ENCODE measurements at places on chromosomes 2 and 18.
A peak's percentile ranks its signal among the peaks of the same experiment; 100 is the strongest.

GRCh38 chr2:237219826-237220225 lies 134.1 kb downstream of the COPS8 start:
- no peak for DNase-seq

DNA sequence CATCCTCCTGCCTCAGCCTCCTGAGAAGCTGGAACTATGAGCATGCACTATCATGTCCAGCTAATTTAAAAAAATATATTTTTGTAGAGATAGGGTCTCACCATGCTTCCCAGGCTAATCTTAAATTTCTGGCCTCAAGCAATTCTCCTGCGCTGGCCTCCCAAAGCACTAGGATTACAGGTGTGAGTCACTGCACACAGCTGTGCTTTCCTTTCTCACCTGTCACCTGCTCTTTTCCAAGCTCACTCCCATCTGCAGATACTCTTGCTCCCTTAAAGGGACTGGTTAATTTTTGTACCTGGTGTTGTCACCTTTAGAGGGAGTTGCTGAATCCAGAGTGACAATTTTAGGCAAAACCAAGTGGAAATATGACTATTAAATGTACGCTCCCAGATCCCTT lies 178.2 kb downstream of the LOXHD1 start:
- DNase-seq = no peak

- no peak for DNase-seq
These were observed 389.2 kb downstream of the LRP1B start for GRCh38 chr2:141741652-141742051.

DNA sequence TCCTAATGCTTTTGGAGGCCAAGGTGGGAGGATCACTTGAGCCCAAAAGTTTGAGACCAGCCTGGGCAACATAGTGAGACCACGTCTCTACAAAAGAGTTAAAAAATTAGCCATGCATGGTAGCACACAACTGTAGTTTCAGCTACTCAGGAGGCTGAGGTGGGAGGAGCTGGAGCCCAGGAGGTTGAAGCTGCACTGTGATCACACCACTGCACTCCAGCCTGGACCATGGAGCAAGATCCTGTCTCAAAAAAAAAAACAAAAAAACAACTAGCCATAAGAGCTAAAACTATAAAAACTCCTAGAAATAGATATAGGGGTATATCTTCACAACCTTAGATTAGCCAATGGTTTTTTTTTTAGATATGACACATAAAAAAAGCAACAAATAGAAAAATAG lies 16.9 kb upstream of the COL6A3 start:
- DNase-seq = peak; percentile 30

DNA sequence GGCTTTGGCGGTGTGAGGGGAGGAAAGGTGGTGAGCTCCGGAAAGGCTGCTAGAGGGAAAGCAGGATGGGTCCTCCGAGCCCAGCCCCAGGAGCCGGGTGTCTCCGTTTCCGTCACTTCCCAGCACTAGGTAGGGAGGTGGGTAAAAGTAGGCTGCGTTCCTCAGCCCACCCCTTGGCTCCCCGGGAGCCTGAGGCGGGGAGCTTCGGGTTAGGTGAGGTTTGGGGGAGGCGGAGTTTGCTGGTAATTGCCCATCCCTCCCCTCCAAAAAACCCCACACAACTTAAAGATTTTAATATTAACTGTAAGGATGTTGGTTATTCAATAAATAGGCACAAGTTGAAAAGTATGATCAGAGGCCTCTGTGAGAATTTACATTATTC lies 552 bp upstream of the ATF2 start:
- DNase-seq = no peak

DNA sequence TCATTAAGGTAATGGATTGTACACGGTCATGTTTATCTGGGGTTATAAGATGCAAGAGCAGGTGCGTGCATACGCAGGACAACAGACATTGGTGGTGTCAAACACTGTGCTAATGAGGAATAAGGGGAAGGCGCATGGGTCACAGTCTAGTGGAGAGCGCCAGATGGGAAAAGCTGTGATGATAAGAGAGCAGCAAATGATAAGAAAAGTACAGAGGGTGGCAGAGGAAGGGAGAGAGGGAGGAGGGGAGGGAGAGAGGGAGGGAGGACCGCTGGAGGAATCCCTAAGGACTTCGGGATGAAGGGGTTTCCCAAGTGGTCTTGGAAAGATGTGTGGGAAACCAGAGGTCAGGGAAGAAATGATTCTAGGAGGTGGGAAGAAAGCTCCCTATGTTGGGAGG lies 2.9 kb downstream of the TNFRSF11A start:
- no peak for DNase-seq

DNA sequence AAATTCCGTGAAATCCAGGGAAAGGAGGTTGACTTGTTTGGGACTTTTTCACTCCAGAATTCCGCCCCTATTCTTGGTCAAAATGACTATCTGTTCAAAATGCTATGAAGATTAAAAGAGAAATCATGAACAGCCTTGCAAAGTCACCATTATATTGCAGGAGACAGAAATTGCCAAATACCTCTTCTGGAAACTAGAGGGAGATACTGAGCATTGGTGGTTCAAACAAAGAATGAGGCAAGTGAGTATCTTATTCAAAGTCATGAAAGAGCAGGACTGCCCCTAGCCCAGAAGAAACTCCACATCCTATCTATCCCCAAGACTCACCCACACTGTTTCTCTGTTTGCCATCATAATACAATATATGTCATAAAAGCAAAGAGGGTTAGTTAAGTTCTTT lies 862.3 kb upstream of the POU3F3 start:
- no peak for DNase-seq

DNA sequence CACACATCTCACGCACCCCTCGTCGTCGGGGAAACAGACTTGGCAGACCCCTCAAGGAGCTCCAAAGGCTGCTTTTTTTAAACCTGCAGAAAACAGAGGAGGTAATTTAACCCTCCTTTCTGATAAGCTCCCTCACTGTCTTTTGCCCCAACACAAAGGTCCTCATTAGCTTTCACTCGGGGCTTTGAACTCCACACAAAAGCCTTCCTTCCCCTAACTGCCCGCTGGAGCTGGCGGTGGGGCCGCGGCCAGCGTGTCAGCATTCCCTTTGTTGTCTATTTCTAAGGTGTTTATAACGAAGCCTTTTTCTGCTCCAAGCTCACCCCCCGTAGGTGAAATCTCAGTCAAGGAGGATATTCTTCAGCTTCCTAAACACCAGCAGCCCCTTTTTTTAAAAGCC lies 43.5 kb upstream of the ID2 start:
- DNase-seq = no peak

DNA sequence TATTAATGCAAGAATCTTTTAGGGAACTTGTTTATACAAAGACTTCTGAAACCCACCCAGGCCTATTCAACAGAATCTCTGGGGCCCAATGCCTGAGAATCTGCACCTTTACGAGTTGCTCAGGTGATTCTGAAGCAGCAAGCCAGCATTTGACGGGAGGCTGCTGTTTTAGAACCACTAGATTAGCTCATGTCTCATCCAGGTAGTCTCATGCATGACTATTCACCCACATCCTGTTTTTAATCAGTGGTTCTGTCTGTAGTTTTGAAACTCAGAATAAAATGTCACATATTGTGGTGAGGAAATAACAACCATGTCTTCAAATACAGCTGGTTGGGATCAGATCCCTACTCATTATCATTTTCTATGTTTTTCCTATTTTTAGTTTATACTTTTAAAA lies 39.5 kb downstream of the CYTIP start:
- DNase-seq = peak; percentile 87

GRCh38 chr2:98665677-98666076 lies 57.3 kb downstream of the UNC50 start:
- no peak for DNase-seq

DNA sequence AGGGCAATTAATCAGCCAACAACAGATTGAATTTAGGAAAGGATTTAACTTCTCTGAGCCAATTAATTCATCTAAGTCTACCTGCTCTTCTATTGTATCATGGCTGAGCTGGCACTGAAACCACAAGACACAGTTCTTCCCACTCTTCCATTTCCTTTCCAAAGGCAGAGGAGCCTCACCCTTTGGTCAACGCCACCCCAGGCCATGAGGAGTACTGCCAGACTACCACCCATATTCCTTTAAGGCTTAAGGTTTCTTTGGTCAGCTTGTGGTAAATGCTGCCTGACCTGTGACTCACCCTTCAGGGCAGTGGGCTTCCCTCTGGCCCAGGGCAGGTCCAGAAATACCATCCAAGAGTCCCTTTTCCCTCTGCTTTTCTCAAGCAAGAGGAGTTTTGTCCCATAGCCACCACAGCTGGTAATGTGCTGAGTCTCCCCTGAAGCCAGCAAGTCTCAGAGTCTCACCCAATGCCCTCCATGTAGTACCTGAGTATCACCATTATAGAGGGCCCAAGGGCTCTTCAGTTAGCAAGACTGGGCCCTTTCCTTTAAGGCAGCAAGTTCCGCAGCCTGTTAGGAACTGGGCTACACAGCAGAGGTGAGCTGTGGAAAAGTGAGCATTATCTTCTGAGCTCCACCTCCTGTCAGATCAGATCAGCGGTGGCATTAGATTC lies 900.5 kb upstream of the CRIM1 start:
- DNase-seq = no peak

- DNase-seq = no peak
These were observed 148.3 kb downstream of the MBD2 start for GRCh38 chr18:54076166-54076565.

DNA sequence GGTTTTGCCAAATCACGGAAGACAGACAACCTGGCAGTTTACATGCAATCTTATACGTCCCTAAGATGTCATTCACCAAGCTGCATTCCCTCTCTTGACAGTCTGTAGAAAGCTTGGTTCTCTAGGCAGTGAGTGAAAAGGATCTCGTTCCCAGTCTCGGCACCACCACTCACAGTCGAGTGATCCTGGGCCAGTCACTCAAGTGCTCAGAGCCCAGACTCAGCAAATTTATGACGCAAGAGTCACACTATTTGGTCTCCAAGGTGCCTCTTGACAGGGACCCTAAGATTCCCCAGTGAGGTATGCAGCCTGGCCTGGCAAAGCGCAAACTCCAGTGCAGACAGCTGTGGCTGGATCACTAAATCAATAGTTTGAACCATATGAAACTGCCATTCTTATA lies 77.9 kb downstream of the EIPR1 start:
- DNase-seq = no peak

DNA sequence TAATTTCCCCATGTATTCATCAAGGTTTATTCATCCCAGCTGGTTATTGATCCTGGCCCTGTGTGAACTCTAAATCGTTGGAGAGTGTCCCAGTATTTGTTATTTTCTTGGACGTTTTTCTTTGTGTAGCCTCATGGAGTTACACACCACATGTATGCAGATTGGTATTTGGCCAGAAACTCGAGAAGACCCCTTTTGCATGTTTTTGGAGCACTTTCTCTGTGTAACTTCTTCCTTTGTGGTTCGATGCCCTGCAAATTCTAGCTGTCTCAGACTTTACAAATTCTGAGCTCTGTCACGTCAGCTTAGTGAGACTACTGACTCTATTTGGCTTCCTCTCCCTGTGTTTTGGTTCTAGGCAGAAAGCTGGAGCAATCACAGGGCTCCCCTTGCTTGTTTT lies 198.7 kb downstream of the MCFD2 start:
- DNase-seq = no peak

DNA sequence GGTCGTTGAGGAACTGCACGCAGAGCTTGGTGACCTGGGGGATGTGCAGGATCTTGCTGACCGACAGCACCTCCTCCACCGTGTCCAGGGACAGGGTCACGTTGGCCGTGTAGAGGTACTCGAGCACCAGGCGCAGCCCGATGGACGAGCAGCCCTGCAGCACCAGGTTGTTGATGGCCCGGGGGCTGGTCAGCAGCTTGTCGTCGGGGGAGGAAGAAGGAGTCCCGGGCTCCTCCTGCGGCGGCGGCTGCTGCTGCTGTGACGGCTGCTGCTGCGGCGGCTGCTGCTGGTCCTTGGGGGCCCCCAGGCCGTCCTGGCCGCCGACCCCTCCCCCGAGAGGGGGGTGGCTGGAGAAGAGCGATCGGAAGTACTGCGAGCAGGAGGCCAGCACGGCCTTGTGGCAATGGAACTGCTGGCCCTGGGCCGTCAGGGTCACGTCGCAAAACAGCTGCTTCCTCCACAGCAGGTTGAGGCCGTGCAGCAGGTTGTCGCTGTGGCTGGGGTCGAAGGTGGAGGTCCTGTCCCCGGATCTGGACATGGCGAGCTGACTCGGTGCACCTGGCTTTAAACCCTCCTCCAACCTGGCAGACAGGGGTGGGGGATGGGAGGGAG lies 2.7 kb downstream of the KLHL14 start:
- no peak for DNase-seq

- DNase-seq = no peak
These were observed 102.6 kb downstream of the MCFD2 start for GRCh38 chr2:46813020-46813415.

DNA sequence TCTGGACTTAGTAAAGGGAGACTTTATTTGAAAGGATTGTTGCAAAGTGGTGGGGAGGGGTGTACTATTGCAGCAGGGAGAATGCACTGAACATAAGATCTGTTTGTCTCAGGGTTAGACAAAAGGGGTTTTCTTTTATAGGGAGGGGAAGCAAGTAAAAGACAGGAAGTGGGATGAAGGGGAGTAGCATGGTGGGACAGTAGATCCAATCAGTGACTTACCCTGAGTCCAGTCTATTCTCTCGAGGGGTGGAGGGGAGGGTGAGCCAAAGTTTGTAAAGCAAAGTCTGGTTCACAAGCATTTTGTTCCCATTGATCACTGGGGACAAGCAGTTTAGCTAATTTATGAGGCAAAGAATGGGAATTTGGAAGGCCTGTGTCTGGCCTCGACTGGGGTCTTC lies 35.0 kb upstream of the CYP27C1 start:
- DNase-seq = no peak

GRCh38 chr2:61165946-61166345 lies 4.0 kb downstream of the C2orf74 start:
- DNase-seq = no peak

DNA sequence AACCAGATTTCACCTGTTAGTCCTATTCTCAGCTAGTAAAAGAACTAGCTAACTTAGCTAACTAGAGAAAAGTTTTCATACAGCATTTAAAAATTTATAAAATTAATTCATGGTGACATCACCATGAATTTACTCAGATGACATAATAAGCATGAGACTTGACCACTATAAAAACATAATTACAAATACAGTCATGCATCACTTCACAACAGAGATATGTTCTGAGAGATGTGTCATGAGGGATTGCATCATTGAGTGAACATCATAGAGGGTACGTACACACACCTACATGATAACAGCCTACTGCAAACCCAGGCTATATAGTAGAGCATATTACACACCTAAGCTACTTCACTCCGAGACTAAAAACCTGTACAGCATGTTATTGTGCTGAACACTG lies 481.3 kb upstream of the CHAC2 start:
- no peak for DNase-seq

DNA sequence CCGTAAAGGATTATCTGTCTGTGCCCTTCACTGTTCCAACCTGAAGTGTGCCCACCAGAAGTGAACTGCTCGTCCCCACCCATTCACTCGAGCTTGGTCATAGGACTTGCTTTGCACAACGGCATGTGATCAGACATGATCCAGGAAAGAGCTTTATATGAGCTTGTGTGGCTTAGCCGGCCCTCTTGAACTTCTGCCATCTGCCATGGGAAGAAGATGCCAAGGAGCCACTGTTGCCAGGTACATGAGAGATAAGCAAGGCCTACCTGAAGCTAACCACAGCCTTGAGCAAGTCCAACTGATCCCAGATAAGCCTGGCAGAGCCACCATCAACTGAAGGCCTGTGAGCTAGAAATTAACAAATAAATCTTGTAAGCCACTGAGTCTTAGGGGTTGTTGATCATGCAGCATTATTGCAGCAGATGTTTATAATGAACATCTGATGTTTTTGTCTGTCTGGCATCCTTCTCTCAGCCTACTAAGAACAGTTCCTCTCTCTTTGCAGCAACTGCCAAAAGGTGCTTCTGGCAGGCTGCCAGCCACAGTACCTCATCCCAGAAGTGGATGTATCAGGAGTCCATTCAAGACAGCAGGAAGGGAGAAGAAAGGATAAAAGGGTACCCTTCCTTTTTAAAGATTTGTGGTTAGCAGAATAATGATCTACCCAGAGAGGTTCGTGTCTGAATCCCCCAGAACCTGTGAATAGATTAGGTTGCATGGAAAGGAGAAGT lies 16.8 kb downstream of the DBI start:
- DNase-seq = no peak

All from activated CD4-positive, alpha-beta T cell treated with anti-CD3 and anti-CD28 coated beads, Interleukin-10, Interleukin-2, amounts not matched to agents 100 ng/mL and 50 ng/mL, durations not matched to agents 16 hours and 8 hours (primary cell).